ENCODE measurements at places on chromosomes 5 and 9.

DNA sequence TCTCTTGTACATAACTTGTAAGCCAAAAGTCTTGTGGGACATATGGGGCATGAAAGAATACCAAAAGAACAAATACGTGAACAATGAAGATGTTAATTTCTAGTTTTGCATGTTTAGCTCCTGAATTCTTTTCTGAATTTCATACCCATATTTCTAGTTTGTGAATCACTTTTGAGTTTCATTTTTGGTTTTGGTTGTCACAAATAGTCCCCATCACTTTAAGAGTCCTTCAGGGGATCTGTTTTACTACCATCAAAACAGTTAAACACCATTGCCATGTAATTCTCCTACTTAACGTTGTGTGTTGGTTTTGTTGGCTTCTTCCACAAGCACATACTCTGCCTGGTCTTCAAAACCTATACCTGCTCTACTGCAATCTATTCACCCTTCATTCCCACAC is 27.0 kb downstream of the VCAN start:
- no peak for DNase-seq

GRCh38 chr9:104969116-104969515 is 41.2 kb upstream of the ABCA1 start:
- DNase-seq, result no peak

DNA sequence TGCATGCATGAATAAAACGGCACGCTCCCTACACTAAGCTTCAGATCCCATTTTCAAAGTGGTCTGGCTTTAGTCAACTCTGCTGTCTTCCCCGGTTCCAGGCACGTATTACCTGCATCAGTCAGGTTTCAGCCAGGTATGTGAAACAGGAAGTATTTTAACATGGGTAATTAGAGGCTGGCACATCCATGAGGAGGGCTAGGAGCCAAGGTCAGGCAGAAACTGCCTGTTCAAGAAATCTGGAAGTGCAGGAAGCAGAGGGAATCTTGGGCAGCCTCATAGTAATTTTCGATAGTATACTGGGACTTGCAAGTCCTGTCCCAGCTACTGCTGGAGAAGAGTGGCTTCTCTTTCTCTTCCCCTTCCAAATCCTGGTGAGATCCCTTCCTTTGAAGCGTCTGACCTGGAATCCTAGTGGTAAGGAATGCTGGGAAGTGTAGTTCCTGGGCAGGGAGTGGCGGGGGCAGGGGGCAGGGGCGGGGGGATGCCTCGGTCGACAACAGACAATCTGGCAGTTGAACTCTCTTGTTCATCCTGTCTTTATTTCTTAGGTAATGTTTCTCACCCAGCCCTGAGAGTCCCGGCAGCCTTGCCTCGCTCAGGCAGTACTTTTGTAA is 403.1 kb downstream of the TLE4 start:
- no peak for DNase-seq

DNA sequence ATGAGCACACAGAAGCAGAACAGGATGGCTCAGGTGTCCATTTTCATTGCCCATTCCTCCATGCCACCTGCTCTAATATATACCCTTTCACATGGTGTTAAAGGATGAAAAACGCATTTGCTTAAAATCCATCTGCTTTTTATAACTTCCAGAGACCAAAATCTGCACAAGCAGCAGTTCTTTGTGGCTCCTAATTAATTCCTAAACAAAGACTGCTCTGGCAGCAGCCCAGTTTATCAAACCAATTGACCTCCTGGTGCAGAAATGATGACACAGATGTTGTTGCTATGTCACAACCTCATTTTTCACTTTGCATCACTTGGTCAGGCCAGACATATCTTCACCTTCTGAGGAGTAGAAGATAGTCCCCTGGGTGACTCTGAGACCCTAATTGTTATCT is 141.2 kb downstream of the ASTN2 start:
- no peak for DNase-seq

GRCh38 chr9:16154521-16155078 is 601.8 kb downstream of the CCDC171 start:
- DNase-seq, result peak; percentile 55

GRCh38 chr9:113521693-113522255 is 58.2 kb downstream of the RGS3 start:
- no peak for DNase-seq

- DNase-seq, result no peak
Observed at GRCh38 chr9:112535811-112536210, 49.2 kb downstream of the KIAA1958 start.

DNA sequence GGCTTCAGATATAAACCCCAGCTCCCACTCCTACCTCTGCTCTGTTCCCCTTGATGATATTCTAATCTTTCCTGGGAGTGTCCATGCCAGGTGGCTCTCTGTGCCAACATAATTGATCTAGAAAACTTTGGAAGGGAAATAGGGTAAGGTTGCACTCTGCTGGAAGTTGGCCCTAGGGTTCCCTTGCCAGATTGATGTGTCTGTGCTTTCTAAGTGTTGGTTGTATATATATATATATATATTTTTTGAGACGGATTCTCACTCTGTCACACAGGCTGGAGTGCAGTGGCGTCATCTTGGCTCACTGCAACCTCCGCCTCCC is 23.6 kb downstream of the ACTL7B start:
- DNase-seq, result no peak

- no peak for DNase-seq
Observed at GRCh38 chr5:140284013-140284412, 18.9 kb downstream of the PFDN1 start.

DNA sequence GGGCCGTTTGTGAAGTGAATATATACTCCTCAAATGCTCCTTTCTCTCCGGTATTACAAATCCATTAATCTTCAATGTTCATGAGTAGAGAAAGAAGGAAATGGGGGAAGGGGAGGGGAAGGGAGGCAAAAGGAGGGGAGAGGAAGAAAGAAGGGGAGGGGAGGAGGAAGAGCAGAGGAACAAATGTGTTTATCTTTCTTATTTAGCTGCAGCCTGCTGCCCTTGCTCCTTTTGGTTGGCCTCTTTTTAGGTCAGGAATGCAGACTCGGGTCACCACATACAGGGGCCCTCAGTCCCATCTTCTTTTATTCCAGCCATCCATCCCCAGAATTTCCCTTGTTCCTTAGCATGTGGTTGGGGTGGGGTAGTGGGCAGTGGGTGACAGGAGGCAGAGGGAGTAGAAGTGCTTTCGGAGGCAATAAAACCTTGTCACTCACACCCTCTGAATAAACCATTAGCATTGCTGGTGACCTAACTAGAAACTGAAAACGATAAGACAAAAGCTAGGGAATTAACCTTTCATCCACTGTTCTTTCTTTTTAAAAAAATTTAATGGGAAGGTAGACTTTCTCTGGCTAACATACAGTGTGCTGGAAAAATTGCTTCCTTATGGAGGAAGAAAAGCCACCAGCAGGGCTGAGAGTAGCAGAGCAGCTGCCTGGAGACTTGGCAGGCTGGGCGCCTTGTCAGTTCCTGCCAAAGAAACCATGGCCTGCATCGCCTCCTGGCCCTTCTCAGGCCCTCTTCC is 16.8 kb upstream of the PRLR start:
- no peak for DNase-seq

GRCh38 chr9:79880626-79881025 is 308.9 kb downstream of the TLE4 start:
- no peak for DNase-seq

Data from NCI-H526 treated with DMSO at 0.1 percent for 48 hours (cell line).